CD4-positive, alpha-beta T cell treated with Interleukin-4 for 4 hours (primary cell): ENCODE measurements at places on chromosomes 2 and 18.

DNA sequence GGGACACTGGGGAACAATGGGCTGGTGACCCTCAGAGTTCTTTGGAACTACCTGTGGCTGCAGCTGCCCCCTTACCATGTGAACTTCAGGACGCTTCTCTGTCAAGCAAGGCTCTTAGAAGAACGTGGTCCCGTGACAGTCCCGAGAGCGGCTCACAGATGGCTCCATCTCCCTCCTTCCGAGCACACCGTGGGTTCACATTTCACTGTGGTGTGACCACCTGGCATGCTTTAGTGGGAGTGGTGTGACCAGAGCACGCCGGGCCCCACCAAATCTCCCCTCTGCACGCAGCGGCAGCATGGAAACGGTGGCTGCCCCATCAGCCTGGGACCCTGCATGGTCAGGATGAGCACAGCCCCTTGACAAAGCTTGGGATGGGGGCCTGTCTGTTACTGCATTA lies 9.7 kb upstream of the TPO start:
- DNase-seq: no peak

DNA sequence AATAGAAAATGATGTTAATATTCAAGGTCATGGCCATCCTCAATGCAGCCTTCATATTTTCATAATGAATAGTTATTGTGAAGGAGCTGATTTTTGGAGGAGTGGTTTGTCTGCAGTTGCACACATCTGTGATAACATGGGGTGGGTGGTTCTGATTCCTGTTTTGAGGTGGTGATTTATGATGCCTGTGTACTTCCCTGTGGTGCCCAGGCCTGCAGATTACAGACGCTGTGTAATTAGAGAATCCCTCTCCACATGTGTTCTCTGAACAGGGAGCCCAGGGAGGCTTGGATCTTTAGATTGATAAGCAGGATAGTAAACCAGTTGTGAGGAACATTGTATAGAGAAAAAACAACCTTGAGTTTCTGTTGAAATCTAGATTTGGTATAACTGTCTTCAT lies 117.5 kb downstream of the AGAP1 start:
- no peak for DNase-seq

- DNase-seq: no peak
These were observed 361.6 kb downstream of the SOX11 start for GRCh38 chr2:6053743-6054142.

DNA sequence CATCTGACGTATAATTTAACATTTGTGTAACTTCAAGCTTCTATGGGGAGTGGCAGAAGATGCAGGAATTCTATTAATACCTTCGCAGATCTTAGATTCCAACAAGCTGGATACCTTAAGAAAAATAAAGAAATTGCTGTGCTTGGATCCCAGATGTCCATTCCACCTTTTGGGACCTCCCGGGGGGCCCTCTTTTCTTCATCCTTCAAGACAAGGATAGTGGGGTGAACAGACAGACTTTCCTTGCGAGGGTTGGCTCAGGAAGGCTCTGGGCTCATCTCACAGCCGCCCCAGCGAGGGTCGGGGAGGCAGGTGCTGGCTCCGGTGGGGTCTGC lies 509 bp upstream of the RNF144A start:
- no peak for DNase-seq

- no peak for DNase-seq
These were observed 5.3 kb downstream of the RNU2-63P start for GRCh38 chr2:88011011-88011410.

- no peak for DNase-seq
These were observed 8.5 kb upstream of the RMDN2 start for GRCh38 chr2:37916512-37917082.

DNA sequence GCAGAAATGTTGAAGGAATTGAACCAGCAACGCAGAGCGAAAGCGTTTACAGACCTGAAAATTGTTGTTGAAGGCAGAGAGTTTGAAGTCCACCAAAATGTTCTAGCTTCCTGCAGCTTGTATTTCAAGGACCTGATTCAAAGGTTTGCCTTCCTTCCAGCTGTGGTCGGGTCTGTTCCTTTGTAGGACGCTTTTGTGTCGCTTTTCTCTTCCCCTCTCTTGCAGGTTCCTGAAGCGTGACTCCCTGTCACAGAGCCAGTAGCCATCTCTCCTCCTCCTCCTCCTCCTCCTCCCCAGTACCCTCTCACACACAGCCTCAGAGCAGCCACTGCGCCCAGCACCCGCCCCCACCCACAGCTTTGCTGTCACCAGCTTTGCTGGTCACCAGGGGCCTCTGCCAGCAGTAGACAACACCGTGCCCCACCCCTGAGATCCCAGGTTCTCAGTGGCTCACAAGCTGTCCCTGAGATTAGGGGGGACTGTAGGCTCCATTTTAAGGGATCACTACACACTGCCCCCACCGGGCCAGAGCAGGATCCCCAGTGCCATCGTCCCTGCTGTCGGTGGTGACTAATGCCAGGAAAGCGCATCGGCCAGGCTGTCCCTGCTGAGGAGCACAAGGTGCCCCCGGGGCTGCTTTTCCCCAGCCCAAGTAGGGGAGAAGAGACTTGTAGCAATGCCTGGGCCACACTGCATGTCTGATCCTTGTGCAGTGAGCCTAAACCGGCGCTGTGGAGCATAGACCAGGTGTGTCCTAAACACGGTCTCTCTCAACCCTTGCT lies 242.3 kb downstream of the ATAD2B start:
- DNase-seq: no peak

GRCh38 chr18:74128159-74128558 lies 19.5 kb downstream of the FBXO15 start:
- no peak for DNase-seq

- DNase-seq: no peak
These were observed 129.9 kb downstream of the BCL11A start for GRCh38 chr2:60423505-60423904.
